T-helper 2 cell treated with Interferon-gamma antibody and Interleukin-4, amounts not matched to agents 5 μg/mL and 100 μg/mL, for 36 hours (primary cell): ENCODE measurements at places on chromosomes 13 and 19.

- DNase-seq = no peak
Measured at GRCh38 chr13:90276216-90276615, 1071.3 kb upstream of the MIR17HG start.

- DNase-seq = peak; percentile 47
Measured at GRCh38 chr19:16001481-16002312, 52.9 kb downstream of the OR10H4 start.

- DNase-seq = peak; percentile 79
Measured at GRCh38 chr19:36418287-36419001, at the start of gene ZFP82. Gene ZFP82 (minus strand): TSS chr19:36418644. CDS start chr19:36409789, 8,855 bp downstream.

- no peak for DNase-seq
Measured at GRCh38 chr19:9149997-9150396, 9.8 kb downstream of the ZNF317 start.

DNA sequence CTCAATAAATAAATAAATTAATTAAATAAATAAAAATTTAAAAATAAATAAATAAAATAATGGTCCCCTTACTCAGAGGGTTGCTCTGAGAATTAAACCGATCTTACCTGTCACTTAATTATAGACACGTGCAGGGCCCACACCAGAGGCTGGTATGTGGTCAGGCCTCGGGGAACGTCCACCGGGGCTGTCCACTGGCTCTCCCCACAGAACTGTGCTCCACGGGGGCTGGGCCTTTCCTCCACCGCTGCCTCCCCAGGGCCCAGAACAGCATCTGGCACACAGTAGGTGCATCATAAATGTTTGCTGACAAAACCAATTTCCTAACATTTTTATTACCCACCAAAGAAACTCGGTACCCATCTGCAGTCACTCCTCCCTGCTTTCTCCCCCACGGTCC, 69.2 kb downstream of the CEBPG start:
- no peak for DNase-seq

DNA sequence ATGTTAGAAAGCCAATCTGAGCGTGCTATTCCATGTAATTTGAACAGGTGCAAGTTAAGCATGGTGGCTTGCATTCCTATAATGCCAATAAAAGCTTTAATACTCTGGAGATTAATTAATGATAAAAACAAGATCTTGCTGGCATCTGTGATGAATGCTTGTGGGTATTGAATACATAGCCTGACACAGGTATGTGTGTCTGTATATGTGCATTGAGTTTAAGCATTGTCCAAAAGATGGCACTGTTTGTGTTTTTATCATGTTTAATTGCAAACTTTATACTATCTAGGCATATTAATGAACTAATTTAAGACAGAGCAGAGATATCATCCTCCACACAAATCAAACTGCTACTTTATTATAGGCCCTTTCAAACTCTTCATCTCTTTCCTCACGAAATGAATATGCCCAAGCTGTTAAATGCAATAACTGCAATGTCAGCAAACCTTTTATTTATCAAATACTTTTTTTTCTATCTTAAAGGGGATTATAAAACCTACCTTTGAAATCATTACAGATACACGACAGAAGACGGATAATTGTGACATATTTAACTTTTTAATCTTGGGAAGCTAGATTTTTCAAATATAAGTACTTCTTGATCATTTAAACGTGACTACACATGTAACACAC, 86.5 kb downstream of the TNFSF11 start:
- no peak for DNase-seq

DNA sequence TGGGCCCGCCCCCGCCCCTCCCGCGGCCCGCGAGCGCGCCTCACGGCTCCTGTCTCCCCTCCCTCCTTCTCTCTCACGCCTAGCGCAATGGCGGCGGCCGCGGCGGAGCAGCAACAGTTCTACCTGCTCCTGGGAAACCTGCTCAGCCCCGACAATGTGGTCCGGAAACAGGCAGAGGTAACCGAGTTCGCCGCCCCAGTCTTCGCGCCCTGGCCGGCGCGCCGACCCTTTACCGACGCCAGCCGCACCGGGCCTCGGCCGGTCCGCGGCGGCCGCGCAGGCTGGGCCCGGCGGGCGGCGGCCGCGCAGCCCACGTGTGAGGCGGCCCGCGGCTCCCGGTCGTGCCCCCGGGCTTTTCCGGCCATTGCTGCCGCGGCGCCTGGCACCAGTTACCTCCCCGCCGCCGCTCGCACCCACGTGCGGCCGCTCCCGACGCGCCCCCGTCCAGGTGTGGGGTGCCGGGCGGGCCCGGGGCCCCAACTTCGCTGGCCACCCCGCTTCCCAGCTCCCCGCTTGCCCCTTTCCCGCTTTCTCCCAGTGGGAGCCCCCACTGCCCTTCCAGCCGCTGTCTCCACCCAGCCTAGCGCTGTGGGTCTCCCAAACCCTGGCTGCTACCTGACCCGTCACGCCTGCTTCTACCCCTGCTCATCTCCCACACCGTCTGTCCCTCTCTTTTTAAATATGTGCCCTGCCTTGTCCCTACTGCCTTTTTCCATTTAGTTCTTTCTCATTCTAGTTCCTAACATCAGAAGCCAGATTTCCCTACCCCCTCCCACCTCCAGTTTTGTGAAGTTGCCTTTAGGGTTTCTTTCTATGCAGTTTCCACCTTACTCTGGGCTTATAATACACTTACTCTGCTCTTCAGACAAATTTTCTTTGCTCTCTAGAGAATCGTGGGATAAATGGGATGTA, 23.4 kb downstream of the IPO5 start:
- DNase-seq = no peak

DNA sequence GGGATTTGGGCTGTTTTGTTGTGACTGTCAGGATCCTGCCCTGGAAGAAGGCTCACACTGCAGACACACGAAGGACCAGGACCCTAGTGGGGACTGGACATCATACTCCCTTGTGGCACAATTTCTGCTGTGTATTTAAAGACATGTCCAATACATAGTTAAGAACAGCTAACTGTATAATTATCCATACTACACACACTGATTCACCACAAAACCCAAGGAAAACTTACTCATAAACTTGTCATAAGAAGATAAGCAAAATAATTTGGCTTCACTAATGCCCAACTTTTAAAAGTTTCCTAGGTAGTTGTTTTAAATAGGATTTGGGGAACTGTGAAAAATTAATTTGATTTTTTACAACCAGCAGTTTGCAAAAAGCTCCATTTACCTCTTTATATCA, 46.1 kb downstream of the LATS2 start:
- no peak for DNase-seq
